ENCODE measurements at places on chromosomes 4 and X.

DNA sequence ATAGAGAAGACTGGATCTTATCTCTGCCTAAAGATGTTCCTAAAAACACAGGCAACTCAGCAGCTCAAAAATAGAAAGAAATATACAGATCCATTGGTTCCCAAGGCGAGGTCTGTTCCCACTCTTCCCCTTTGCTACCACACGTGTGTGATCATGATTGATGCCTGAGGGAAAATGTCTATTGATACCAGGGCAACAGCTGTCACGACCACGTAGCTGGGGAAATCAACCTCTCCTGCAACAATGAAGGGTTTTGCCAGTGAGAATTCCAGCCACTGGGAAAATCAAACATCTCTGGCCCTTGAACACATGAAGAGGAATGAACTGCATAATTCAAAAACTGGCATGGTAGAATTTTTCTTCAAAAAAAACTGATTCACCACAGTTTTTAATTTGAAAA is 131.0 kb upstream of the MAP3K15 start:
- DNase-seq, result no peak

DNA sequence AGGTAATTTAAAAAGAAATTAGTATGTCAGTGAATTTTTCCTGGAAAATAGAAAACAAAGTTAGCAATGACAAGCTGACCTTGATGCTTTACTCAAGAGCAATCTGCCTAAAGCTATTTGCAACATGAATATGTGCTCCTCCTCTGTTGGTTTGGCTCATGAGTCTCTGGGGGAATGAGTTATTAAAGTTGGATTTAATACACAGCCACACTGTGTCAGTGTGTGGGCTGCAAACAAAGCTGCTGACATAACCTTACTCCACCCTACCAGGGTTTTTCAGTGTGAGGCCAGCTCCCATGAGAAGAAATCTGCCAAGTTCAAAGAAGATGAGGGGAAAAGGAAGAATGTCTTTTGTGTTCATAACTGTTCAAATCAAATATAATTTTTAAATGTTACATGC is 280.5 kb downstream of the TLL1 start:
- no peak for DNase-seq

DNA sequence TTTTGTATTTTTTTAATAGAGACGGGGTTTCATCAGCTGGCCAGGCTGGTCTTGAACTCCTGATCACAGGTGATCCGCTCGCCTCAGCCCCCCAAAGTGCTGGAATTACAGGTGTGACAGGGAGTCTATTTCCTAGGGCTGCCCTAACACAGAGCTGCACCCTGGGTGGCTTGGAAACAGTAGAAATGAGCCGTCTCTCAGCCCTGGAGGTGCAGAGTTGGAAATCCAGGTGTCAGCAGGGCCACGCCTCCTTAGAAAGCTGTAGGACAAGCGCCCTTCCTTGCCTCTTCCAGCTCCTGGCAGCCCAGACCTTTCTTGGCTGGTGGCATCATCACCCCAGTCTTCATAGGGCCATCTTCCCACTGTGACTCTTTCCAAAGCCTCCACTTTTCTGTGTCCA is 71.6 kb downstream of the DCTD start:
- DNase-seq, result no peak

DNA sequence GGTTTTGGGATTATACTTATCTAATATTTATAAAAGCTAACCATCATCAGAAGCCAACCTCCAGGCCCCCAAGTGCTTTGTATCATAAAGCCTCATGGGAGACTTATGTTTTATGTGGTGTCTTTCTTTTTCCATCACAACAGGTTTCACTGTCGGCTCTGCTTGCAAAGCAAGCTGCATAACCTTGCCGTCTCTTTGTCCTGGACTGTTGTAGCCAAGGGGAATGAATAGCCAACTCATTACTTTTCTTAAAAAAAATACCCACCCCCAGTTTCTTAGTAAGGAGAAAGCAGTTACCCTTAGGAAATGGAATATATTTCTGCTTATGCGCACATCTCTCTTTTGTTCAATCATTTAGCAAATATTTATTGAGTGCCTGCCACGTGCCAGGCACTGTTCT is 40.7 kb downstream of the FAM184B start:
- no peak for DNase-seq

- DNase-seq, result no peak
Measured at GRCh38 chrX:19017271-19017670, 33.4 kb upstream of the PHKA2 start.

GRCh38 chr4:151488968-151489367 is 80.0 kb downstream of the FHIP1A start:
- no peak for DNase-seq

DNA sequence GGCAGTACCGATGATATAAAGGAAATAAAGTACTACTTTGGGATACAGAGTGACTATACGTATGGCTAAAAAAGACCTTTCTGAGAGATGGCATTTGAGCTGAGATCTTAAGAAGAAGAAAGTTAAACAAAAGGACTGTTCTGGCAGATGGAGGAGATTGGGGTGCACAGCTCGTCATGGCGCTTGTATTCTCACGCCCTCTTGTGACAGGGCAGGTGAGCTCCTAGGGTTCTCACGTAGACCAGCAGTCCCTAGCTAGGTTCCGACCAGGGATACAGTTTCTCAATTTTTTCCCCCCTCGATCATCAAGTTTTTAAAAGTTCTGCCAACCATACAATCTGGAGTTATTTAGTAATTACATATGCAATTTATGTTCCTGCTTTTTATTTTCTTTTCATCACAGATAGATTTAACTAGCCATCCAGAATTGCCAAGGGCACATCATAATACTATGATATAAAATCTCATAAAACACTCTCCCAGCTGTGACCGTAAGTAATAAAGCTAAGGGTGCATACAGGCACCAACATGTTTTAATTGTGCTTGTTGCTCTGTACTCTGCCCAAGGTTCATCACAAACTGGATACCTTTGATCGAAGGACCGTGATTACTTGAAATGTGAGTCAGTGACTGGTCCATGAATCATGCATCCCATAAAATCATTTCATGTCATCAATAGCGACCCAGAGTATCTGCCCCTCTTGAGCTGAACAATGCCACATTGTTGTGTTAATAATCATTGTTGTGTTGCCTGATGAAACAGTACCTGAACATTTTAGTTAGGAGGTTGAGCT is 69.4 kb upstream of the ZNF518B start:
- no peak for DNase-seq

DNA sequence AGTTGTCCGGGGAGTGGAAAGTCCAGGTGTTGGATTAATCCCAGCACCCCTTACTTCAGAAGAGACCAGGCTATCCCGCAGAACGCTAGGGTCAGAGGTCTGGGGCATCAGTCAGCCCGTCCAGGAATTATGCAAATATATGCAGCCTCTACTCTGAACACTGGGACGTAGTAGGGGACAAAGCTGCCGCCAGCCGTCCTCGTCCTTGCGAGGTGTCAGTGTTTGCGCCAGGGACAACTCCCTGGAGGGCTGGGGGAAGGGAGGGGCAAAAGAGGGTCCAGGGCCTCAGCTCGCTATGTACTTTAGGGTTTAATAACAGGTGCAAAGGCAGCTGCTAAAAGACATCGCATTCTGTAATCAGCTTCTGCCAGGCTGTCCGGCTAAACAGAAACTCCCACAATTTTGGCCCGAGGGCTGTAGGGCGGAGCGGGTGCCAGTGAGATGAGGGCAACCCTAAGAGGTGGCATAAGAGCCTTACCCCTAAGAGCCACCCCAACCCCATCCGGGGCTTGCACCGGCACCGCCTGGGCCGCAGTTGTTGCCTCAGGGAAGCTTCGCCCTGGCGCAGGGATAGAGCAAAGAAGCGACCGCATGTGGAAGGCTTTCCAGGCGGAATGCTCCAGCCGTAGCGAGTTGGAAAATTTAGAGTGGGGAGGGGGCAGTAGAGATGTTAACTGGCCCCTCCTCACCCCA is 8.4 kb downstream of the HAND2 start:
- DNase-seq, result no peak

DNA sequence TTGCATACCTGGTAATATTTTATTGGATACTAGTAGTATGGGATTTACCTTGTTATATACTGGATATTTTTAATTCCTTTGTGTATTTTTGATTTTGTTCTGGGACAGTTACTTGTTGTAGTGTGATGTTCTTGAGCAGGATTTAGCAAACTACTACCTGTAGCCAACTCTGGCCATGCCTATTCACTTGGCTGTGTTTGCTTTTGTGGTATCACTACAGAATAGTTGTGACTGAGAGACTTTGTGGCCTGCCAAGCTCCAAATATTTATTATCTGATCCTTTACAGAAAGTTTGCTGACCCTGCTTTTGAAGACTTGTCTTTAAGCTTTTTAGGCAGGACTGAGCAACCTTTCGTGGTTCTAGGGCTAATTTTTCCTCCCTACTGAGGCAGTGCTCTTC is 17.8 kb downstream of the ZCCHC4 start:
- DNase-seq, result no peak
